ENCODE measurements at places on chromosomes 11 and 22. TPM values are rescaled to one million over a fixed set of nuclear protein-coding genes. Genes with fewer than 3 reads are reported as not detected.

DNA sequence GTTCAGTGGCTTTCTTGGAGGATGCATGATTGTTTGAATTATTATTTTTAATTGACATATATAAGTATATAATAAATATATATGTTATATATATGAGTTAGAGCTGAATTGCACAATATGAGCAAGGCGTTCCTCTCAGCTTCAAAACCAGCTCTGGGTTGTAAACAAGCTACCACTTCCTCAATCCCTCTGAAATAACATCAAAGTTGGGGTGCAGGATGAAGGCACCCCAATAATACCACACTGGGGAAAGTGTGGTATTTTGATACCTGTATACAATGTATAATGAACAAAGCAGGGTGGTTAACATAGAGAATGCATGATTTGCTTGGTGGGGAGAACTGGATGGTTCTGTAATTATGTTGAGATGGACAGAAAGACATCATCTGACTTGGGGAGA lies 1.7 kb upstream of the SORL1 start:
- DNase-seq: no peak

GRCh38 chr11:110730773-110731172 lies 18.5 kb upstream of the ARHGAP20 start:
- no peak for DNase-seq

- DNase-seq: no peak
Measured at GRCh38 chr11:113577356-113578032, 102.3 kb upstream of the DRD2 start.

GRCh38 chr22:27878541-27878940 lies 40.5 kb downstream of the PITPNB start:
- no peak for DNase-seq

Gene HTR3A
- not detected for total RNA-seq

Gene CCND1
- 20.8 TPM for total RNA-seq

Data from cerebellum (tissue), 4 donors.